RPMI8226 (cell line): ENCODE measurements at places on chromosomes 6 and 20.

DNA sequence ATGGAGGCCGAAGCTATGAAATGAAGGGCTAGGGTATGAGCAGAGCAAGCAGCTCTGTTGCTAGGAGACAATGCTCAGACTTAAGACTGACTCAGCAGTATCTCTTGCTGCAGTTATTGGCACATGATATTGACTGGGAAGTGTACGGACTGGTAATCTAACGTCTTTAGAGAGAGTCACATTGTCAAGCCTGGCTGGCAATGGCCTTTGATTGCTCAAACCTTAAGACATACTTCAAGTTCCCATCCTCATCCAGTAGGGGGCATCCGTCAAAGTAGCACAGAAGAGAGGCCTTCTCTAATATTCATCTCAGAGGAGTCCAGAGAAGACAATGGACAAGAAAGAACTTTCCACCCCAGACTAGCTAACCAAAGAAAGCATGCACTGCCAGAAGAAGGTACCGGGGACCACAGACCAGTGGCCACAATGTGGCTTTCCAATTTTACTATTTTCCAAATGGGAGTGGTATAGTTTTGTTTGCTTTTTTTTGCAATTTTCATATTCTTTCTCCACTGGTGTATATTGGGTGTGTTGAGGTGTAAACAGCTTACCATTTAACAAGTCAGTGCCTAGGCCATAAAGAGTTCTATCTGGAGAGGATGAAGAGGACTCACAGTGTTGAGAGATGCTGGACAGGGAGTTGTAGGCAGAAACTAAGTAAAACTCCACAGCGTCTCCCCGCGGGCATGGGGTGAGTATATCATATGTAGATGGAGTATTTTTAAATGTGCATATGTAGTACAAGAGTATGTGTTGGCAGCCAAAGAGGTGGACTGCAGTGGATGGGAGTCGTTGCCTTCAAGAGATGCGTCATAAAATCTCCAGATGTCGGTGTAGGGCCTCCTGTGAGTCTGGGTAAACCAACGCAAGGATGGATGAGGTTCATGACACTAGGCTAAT lies 36.7 kb downstream of the LRFN2 start:
- DNase-seq: peak; percentile 62

DNA sequence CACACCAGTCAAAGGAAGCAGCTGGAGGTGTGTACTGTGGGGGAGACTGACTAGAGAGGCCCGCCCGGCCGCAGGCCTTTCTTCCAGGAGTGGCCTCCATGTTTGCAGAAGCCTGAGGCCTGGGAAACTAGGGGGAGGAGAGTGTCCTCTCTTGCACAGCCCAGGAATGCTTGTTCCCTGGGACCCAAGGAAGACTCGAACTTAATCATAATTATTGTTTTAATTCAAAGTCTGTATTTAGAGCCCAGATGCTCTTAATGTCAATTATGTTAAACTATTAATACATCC lies 23.1 kb downstream of the BNIP5 start:
- no peak for DNase-seq

- DNase-seq: no peak
These were observed 41.9 kb downstream of the SYCP2 start for GRCh38 chr20:59891581-59891980.

GRCh38 chr6:44593539-44593944 lies 206.0 kb downstream of the CDC5L start:
- peak; percentile 53 for DNase-seq

DNA sequence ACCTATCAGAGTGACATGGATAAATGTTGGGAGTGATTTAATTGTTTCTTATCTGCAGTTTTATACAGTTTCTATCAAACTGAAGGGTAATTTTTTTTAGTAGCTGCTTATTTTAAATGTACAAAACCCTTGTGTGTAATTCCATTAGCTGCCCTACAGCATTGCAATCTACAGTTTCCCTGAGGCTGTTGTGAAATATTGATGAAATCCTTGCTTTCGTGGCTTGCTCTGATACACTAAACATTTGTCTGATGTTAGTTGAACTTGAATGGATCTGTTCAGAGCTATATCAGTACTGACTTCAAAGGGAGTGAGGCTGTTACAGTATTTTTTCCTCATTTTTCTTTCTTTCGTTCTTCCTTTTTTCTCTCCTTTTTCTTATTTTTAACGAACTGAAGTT lies 255.4 kb downstream of the TSHZ2 start:
- DNase-seq: no peak

DNA sequence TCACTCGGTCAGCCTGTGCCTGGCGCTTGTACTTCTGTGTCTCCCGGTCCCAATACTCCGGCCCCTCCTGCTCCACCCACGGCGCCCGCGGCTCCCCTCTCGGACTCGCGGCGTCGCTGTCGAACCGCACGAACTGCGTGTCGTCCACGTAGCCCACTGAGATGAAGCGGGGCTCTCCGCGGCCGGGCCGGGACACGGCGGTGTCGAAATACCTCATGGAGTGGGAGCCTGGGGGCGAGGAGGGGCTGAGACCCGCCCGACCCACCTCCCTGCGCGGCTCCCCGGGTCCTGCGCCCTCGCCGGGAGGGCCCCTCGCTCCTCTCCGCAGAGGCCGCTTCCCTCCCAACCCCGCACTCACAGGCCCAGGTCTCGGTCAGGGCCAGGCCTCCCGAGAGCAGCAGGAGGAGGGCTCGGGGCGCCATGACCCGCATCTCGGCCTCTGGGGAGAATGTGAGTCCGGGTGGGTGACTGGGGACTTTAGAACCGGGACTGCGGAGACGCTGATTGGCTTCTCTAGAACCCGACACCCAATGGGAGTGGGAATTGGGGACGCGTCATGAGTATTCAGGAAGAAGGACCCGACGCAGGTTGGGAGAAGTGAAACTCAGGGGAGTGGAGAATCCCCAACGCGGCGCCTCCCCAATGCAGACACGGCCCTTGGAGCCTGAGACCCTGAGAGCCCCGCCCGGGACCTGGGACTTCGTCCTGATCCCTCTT lies at the start of gene HLA-C:
Gene HLA-C, minus strand, starts transcription at position 452 of the 717 bp plus-strand sequence. Its CDS starts 21 bp downstream, at position 431.
- DNase-seq: peak; percentile 97

DNA sequence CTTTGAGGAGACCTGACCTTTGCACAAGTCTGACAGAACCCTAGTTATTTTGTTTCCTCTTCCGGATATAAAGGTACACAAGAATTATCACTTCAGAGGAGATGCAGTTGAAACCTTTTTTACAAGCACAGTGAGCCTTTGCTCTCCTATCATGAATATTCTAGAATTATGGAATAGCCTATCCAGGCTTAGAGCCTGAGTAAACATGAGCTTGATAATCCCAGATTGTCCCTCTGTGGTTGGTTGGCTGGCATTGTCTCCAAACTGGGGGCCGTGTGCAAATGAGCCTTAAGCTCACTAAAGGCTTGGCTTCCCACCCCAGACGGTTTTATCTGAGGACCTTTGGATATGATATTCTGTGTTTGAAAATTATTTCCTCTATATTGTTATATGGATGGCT lies 32.0 kb downstream of the BTBD3 start:
- no peak for DNase-seq

- DNase-seq: no peak
These were observed 311.6 kb downstream of the MMUT start for GRCh38 chr6:49151461-49151860.

- no peak for DNase-seq
These were observed 234.0 kb upstream of the MARCKS start for GRCh38 chr6:113623129-113623528.

DNA sequence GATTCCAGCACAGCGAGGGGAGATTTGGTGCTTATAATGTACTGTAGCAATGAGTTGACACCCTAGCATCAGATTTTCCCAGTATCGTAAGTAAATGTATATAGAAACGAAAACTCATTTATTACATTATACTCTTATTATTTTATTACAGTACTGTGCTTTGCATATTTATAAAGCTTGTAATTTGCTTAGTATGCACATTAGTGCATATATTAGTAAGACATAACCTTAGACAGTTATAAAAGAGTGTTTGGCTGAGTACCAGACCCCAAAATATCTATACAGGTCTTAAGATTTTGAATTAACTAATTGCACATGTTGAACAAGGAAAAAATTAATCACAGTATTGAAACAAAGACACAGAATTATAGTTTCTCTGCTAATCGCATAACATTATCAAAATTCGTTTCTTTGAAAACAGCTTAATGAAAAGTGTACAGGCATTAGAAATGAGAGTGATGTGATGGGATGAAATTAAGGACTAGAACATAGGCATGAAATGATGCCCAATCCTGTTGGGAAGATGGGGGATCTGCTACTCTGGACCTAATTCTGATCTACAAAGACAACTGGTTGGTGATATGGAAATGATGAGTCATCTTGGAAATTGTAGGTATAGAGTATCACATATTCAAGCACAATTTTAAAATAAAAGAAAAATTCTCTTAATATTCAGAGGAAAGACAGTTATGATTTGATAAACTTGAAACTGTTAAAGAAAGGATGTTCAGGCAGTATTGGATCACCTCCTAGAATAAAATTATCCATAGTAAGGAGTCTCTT lies 42.8 kb downstream of the STXBP5 start:
- DNase-seq: no peak

DNA sequence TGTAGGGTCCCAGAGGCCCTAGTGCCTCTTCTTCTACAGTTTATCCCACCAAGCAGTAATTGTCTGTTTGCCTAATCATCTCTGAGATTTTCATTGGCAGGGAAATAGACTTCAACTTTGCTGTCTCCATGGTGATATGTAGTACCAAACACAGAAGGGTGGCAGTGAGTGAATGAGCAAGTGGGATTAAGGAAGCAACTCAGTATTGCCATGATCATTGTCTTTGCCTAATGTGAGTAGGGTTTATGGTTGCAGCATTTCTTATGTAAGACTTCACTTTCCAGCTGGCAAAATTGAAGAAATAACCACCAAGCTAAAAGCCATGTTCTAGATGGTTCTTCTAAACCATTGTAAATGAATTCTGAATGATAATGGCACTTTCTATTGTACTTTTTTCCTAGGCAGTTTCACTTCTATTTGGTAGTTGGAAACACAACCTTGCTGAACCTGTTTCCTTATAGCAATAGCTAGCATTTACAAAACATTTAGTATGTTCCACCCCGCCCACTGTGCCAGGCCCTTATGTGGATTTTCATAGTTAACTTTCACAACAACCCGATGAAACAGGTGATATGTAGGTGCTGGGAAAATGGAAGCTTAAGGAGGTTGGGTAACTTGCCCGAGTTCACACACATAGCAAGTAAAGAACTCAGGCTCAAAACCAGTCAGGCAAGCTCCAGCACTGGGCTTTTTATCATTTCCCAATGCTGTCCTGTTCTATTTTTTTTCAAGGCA lies 32.0 kb downstream of the ZC2HC1B start:
- no peak for DNase-seq

DNA sequence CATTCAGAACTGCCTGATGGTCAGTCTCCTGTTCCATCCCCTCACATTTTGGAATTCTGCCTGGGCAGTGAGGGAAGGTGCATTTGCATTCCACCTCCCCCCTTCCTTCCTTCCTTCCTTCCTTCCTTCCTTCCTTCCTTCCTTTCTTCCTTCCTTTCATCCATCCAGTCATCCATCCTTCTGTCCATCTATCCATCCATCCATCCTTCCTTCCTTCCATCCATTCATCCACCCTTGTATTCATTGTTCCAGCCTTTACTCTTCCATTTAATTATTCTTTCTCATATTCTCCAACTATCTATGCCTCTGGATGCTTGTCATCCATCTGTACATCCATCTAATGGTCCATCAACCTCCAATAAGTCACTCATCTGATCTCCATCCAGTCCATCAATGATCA lies 14.0 kb downstream of the PCK1 start:
- DNase-seq: no peak

- DNase-seq: no peak
These were observed 10.5 kb downstream of the CRISP3 start for GRCh38 chr6:49733680-49734079.

DNA sequence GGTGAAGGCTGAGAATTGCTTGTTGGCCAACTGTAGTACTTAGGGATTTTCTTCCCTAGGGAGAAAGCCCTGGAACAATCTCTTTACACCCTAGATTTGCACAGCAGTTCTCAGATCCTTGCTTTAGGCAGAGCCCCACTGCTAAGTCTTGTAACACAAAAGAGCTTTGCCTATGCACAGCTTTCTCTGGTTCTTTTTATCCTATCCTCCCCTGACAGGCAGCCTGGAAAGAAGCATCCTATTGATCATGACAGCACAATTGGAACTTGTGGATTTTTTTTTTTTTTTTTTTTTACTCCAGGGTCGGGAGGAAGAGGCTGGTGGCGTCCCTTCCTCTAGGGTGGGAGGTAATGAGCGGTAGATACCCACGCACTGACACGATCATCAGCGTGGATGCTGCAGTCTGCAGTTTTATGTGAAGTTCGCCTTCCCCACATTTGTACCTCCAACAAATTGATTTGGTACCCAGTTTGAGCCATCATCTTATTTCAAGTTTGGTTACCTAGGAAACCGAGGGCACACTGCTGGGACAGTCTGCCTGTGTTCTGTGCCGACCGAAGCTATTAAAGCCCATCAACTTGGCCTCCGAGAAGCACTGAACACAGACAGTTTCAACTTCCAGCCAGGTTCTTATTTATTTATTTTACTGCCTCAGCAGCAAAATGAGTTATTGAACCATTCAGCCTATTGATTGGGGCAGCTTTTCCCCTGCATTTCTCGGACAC lies 110.1 kb downstream of the NRN1 start:
- DNase-seq: no peak

- no peak for DNase-seq
These were observed 143.7 kb downstream of the REV3L start for GRCh38 chr6:111339294-111339693.

- no peak for DNase-seq
These were observed 62.1 kb downstream of the OTOR start for GRCh38 chr20:16810216-16810615.

GRCh38 chr6:35483490-35483889 lies 13.4 kb downstream of the TEAD3 start:
- no peak for DNase-seq

DNA sequence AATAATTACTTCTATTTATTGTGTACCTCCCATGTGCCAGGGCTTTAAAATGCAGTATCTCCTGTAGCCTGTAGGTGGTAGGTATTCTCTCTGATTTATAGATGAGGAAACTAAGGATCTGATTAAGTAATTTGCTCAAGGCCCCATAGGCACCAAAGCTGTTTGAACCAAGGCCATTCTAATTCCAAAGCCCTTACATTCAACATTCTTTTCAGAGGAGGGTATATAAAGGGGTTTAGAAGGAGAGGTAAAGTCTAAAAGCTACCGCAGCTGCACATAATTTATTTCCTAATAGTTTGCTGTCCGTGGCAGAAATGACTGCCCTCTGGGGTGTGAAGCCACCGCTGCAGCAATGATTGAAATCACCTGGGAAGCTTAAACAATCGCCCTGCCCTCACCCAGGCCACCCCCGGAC lies 95.0 kb upstream of the FAM8A1 start:
- peak; percentile 35 for DNase-seq
